ENCODE measurements at places on chromosomes 1 and 21.
A peak's percentile ranks its signal among the peaks of the same experiment; 100 is the strongest.

DNA sequence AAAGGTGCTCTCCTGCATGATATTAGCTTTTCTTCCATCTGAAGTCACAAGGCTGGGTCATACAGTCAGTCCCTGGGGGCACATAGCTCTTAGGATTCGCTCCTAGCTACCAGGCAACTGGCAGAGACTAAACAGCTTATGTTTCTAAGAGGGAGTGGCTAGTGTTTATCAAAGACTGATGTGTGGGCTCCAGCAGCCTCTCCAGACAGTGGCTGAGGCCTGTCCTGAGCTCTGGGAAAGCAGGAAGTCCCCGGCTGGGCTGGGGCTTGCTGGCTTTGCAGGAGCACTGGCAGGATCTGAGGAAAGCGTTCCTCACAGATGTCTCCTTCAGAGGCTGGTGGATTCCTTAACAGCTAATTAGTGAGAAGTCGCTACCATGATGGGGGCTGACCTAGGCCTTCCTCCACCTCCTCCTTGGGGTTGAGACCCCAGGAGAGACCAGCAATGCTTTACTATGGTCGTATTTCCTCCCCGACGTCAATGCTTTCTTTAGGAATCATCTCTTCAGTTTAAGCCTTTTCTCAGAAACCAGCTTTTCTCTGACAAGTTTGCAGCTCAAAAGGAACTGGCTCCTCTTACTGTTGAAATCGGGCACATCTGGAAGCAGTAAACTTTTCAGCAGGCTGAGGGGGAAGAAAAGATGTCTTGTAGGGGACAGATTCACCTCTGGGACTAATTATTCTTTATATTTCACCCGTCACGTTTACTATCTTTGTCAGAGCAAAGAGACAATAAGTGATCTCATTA is 33.5 kb upstream of the HHAT start:
- peaks cover 4% of the 10 kb centered on the region for H3K4me1 ChIP-seq
- H3K27me3 ChIP-seq: peaks cover 8% of the 10 kb centered on the region
- no peak for DNase-seq
- H3K4me3 ChIP-seq: no peak overlapping the region
- no peak overlapping the region for H3K27ac ChIP-seq

GRCh38 chr1:116987256-116987555 is 14.4 kb upstream of the CD101 start:
- peak overlapping the region; percentile 86 for H3K4me3 ChIP-seq
- peak overlapping the region; percentile 75 for H3K27ac ChIP-seq
- no peaks in the 10 kb centered on the region for H3K36me3 ChIP-seq
- H3K4me1 ChIP-seq: peaks cover 31% of the 10 kb centered on the region

- no peak overlapping the region for H3K27ac ChIP-seq
- H3K27me3 ChIP-seq: no peaks in the 10 kb centered on the region
- no peak for DNase-seq
- H3K4me3 ChIP-seq: no peak overlapping the region
- H3K4me1 ChIP-seq: peaks cover 11% of the 10 kb centered on the region
These were observed 663 bp upstream of the GBP6 start for GRCh38 chr1:89363196-89363595.

DNA sequence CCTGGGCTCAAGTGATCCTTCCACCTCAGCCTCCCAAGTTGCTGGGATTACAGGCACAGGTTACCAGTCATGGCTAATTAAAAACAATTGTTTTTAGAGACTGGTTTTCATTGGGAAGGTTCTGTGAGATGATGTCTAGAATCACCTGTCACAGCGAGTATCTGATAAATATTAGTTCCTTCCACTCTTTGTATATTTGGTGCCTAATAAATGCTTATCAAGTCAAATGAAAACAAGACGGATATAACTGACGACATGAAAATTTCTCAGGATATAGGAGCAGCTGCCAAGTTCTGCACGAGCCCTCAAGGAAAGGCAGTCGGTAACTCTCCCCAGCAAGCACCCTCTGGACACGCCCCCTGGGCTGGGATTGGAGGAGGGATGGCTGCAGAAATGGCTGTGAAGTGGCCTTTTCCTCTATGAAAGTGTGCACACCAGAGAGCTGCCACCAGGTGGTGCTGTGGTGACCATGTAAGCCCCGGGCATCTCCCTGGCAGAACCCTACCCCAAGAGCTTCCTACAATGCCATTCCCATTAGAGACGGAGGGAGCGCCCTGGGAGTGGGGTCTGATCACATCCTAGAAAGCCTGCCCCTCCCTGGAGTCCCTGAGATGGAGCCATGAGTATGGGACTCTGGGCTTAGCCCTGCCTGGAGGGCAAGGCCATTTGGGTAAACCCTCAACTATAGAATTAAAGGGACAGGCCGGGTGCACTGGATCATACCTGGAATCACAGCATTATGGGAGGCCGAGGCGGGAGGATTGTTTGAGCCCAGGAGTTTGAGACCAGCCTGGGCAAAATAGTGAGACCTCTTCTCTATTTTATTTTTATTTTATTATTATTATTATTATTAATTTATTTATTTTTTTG is 50.9 kb downstream of the HTR6 start:
- H3K4me3 ChIP-seq: no peak overlapping the region
- H3K27ac ChIP-seq: no peak overlapping the region
- peaks cover 2% of the 10 kb centered on the region for H3K36me3 ChIP-seq
- H3K27me3 ChIP-seq: no peaks in the 10 kb centered on the region
- peak; percentile 61 for DNase-seq

DNA sequence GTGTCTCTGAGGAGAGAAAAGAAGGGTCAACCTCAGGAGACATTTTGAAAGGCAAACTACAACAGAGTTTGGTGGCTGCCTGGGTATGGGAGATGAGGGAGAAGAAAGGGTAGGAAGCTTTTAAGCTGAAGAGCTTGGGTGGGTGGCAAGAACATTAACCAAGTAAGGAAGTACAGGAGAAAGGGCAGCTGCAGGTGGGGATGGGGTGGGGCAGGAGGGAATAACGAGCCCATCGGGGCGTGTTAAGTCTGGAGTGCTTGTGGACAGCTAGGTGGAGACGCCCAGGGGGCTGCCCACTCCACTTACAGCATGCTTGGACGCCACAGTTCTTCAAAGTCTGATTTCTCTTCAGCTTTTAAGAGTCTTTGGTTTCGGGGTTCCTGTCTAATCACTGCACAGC is 42.8 kb downstream of the TTC13 start:
- no peak overlapping the region for H3K4me3 ChIP-seq
- H3K4me1 ChIP-seq: no peaks in the 10 kb centered on the region
- no peak for DNase-seq
- peaks cover 61% of the 10 kb centered on the region for H3K36me3 ChIP-seq

DNA sequence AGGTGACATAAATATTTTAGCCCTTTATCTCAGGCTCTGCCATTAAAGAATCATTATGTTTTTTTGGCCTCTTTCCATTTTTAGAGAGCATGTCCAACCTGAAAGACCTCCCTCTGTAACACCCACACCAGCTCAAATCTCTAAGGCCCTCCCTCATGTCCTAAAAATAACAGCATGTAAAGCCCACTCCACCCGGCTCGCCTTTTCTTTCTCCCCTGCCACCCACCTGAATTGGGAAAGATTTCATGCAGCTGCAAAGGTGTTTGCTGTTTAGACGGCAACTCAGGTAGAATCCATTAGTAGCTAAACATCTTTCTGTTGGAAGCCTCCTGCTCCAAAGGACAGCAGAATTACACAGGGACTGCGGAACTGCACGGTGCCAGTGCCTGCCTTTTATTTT is 79.9 kb downstream of the DMRTA2 start:
- no peak for DNase-seq
- H3K27ac ChIP-seq: no peak overlapping the region
- no peaks in the 10 kb centered on the region for H3K4me1 ChIP-seq
- no peaks in the 10 kb centered on the region for H3K36me3 ChIP-seq

DNA sequence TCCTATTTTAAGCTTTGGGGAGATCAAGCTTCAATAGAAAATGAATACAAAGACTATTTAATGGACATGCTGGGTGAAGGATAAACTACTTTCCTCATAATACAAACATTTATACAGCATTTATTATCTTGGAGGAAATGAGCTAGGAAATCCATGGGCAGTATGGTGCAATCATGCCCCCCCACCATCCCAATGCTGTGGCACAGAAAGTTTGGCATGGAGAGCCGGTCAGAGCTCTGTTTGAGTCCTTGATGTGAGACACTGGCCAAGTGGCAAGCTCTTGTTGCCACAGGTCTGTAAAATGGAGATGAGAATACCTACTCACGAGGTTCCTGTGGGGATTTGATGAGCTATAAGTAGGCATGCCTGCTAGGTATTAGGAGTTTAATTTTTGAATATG is 120.6 kb downstream of the MAB21L3 start:
- no peaks in the 10 kb centered on the region for H3K27me3 ChIP-seq
- peaks cover 11% of the 10 kb centered on the region for H3K4me1 ChIP-seq
- no peaks in the 10 kb centered on the region for H3K36me3 ChIP-seq
- H3K4me3 ChIP-seq: no peak overlapping the region
- DNase-seq: no peak

DNA sequence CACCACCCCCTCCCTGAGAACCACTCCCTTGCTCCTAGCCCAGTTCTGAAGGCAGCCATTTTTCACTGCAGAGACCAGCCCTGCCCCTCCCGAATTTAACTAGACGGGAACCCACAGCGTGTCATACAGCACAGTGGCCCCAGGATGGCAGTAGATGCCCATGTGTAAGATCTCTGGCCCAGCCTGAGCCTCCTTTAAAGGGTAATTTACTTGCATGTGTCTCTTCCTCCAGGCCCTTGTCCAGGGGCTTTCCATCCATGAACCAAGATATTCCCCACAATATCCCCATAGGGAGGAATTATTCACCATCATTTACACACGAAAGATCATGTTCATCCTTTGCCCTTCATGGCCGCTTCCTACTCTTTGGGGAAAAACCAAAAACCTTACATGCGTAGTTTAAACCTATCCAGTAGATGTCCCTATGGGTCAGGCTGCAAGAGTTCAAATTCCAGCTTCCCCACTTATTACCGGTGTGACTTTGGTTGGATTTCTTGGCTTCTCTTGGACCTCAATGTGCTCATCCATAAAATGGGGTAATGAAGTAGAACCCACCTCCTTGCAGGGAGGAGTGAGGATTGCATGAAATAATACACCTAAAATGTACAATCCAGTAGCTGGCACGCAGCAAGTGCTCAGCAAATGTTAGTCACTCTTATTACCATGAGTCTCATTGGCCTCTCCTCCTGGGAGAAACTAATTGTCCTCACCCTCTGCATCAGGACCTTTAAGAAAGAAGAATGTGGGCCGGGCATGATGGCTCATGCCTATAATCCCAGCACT is 4.0 kb upstream of the LACTBL1 start:
- no peaks in the 10 kb centered on the region for H3K4me1 ChIP-seq
- H3K27me3 ChIP-seq: peaks cover 7% of the 10 kb centered on the region
- H3K4me3 ChIP-seq: no peak overlapping the region
- no peaks in the 10 kb centered on the region for H3K36me3 ChIP-seq

- peak; percentile 27 for DNase-seq
- peaks cover 29% of the 10 kb centered on the region for H3K4me1 ChIP-seq
- no peak overlapping the region for H3K27ac ChIP-seq
- H3K27me3 ChIP-seq: peaks cover 9% of the 10 kb centered on the region
These were observed 101.9 kb upstream of the SOD1 start for GRCh38 chr21:31557421-31558188.

- no peaks in the 10 kb centered on the region for H3K36me3 ChIP-seq
- no peak for DNase-seq
- H3K27ac ChIP-seq: no peak overlapping the region
- no peaks in the 10 kb centered on the region for H3K27me3 ChIP-seq
- H3K4me3 ChIP-seq: no peak overlapping the region
- no peaks in the 10 kb centered on the region for H3K4me1 ChIP-seq
These were observed 154.9 kb upstream of the GREM2 start for GRCh38 chr1:240766831-240767230.

GRCh38 chr1:170310951-170311350 is 165.2 kb downstream of the NTMT2 start:
- no peaks in the 10 kb centered on the region for H3K36me3 ChIP-seq
- H3K27me3 ChIP-seq: peaks cover 2% of the 10 kb centered on the region

Measured in CD4-positive, CD25-positive, alpha-beta regulatory T cell (primary cell).